Activated T-cell treated with anti-CD3 and anti-CD28 coated beads, Interleukin-2, amount 50 U/mL, for 48 hours (primary cell): ENCODE measurements at places on chromosomes 12 and 14.

DNA sequence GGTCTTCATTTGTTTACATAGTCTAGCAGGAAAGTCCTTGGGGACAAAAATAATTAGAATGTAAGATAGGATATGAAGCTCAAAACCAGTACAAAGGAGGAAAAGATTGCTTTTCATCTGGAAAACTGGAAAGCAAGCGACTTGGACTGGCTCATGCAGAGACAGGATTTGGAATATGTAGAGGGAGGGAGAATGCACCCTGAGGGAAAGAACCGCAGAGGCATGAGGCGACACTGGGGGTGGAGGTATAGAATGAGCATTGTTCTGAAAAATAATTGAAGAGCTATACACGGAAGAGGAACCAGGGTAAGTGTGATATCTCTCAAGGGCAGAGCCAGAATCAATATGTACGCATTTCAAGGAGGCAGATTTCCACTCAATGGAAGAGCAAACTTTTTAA lies 85.5 kb downstream of the PLEKHG3 start:
- DNase-seq: no peak

GRCh38 chr12:10612984-10613348 lies 443 bp downstream of the MAGOHB start:
- no peak for DNase-seq

DNA sequence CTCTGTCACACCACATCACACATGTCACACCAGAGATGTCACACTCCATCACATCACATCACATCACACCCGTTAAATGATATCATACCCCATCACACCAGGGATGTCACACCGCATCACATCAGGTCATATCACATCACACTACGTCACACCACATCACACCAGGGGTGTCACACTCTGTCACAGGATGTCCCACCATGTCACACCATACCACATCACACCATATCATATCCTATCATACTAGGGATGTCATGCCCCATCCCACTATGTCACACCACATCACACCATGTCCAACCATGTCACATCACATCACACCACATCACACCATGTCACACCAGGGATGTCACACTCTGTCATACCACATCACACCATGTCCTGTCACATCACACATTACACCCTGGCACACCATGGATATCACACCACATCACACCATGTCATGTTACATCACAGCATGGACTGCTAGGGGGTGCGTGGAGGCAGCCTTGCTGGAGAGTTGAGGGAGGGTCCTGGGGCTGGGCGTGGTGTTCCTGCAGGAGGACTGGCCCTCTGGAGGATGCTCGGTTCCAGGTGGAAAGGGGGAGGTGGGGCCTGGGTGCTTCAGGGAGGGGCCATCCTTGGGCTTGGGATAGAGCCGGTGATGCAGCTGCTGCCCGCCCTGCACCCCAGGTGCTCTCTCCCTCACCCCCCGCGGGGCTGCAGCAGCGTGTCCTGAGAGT lies 134.6 kb downstream of the TMEM121 start:
- DNase-seq: no peak

DNA sequence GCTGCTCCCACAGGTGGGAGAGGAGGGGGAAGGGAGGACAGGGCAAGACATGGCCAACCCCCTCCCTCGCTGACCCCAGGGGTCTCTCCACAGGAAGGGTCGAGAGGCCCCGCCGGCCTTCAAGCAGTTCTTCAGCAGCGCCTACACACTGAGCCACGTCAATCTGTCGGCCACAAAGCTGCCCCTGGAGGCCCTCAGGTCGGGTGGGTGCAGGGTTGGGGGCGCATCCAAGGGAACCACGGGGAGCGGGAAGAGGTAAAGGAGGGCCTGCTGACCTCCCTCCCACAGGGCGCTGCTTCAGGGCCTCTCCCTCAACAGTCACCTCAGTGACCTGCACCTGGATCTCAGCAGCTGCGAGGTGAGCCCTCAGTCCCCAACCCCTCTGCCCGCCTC lies 6.1 kb downstream of the CARMIL3 start:
- no peak for DNase-seq

GRCh38 chr12:47071241-47071852 lies 8.1 kb upstream of the PCED1B start:
- DNase-seq: peak; percentile 28

- DNase-seq: no peak
Observed at GRCh38 chr14:85254711-85255110, 275.2 kb upstream of the FLRT2 start.

DNA sequence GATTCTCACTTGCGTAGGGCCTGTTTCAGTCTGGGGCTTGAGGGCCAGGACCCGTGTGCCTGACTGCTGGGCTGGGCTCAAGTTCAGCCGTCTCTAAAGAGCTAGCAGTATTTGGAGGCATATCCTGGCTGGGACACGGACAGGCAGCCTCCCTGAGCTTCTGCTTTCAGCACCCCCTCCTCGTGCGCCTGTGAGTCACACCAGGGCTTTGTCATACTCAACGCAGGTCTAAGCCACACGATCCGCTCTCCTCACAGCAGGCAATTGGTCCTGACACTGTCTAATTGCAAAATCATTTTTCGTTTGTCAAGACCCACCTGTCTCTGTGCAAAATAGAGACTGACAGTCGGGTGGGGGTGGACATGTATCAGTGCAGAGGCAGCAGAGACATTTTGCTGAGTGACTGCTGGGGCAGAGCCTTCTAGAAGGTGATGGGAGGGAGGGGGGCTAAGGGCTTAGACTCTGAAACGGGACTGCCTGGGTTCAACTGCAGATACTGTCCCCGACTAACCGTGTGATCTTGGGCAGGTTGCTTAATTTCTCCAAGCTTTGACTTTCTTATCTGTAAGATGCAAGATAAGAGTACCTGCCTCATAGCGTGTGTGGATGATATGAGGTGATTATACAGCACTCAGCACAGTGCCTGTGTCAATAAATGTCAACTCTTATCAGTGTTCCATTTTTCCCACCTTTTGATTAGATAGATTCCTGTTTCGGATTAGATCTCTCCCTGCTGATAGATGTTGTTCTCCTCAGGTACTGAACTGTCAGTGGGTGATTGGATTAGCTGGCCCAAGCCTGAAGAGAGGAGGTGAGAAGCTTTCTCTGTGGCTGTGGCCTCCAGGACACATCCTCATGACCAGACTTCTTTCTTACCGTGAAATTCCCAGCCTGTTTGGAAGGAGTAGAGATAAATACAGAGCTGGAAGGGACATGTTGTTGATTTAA lies 53.1 kb downstream of the KCNA1 start:
- DNase-seq: no peak

GRCh38 chr12:54424224-54424623 lies 5.2 kb upstream of the ITGA5 start:
- no peak for DNase-seq

GRCh38 chr12:62533755-62534107 lies 67.1 kb downstream of the MON2 start:
- DNase-seq: no peak
